ENCODE measurements at places on chromosomes 16 and 17.

DNA sequence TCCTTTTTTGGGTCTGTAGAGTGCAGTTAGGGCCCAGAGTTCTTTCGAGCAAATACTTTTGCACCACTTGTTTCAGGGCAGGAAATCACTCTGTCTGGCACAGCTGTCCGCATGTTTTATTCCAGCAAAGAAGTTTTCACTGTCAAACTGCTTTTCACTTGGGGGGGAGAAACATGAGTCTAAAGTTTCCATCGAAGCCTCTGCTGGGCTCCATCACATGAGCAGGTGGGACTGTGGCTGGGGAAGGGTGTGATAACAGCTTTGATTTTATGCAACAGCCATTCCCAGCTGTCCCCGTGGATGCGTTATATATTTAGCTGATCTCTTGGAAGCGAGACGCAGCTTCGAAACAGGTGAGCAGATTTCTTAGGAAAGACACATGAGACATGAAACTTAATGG, 288.6 kb downstream of the SNX29 start:
- no peak for DNase-seq

DNA sequence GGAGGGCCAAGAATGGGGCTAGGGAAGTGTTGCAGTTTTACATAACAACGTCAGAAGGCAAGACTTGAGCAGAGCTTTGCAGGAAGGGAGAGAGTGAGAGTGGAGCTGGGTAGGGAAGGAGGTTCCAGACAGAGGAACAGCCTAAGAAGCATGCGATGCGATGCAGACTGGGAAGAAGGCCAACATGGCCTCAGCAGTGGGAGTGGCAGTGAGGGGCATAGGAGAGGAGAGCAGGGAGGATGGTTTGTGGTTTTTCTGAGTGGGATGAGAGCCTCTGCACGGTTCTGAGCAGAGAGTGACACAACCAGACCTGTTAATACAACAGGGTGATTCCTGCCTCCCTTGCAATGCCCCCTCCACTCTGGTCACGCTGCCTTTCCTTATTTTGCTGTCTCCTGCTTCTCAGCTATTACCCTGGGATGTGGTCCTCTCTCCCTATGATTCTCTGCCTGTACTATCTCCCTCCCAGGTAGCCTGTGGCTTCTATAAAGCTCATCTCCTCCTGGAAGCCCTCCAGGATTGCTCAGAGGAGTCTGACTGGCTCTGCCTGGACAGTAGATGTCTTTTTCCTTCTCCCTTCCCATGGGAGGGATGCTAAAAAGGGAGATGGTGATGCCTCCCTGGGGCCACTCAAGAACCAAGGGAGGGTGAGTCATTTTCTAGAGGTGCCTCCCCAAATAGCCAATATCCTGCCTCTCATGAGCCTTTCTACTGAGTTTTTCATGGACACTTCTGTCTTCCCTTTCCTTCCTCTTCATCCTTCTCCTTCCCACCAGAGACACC, 38.7 kb upstream of the NGFR start:
- DNase-seq, result peak; percentile 62

GRCh38 chr17:75047398-75048098, 523 bp downstream of the KCTD2 start:
- DNase-seq, result no peak

GRCh38 chr16:86984991-86985647, 332.1 kb downstream of the C16orf95 start:
- DNase-seq, result no peak

- no peak for DNase-seq
Observed at GRCh38 chr16:87150681-87151280, 166.4 kb downstream of the C16orf95 start.

GRCh38 chr16:24776501-24777220, 47.2 kb downstream of the TNRC6A start:
- DNase-seq, result no peak

DNA sequence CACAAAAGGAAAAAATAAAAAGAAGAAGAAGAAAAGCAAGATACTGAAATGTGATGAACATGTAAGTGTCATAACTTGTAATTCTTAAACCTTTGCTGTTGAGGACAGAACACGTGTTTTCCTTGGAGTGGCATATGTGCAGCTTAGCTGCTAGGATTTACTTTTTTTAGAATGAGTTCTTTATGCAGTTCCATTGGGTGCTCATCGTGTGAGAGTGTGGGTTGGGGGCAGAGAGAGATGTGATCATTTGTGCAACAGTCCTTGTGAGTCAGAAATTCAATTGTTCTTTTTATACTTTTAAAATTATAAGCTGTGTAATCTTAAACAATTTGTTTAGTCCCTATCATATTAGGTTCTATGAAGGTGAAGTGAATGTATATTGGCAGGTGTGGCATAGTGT, 5.5 kb upstream of the DHRS11 start:
- DNase-seq, result no peak

- peak; percentile 59 for DNase-seq
Observed at GRCh38 chr16:77696149-77696548, 26.2 kb upstream of the NUDT7 start.

DNA sequence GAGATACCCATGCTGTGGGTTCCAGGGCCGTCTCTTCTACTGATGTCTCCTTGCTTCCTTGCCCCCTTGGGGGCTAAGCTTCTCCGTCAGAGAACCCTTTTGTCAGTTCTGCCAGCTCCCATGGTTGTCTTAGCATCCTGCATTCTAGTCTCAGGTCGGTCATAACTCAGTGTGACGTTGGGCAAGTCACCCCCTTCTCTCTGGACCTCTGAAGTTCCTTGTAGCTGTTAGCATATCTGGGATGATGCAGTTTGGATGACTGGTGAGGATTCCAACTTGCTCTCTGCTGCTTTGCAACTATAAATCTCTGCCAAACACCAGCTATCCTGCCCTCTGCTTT, 8.9 kb upstream of the MYL4 start:
- DNase-seq, result no peak

- DNase-seq, result no peak
Observed at GRCh38 chr17:15510361-15510760, 42.9 kb upstream of the CDRT4 start.

DNA sequence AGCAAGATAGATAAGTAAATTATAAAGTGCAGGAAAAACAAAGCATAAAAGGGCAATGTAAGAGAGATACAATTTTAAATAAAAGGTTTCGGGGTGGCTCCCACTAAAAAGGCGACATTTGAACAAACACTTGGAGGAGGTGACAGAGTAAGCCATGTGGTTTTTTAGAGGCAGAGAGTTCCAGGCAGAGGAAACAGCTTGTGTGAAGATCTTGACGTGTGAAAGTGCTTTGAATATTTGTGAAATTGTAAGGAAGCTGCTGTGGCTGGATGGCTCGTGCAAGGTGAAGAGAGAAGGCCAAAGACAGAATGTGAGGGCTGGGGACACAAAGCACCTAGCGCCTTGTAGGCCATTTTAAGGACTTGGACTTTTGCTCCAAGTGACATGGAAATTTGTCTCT, 28.6 kb upstream of the HYDIN start:
- no peak for DNase-seq

- peak; percentile 71 for DNase-seq
Observed at GRCh38 chr17:44530896-44531418, 26.3 kb upstream of the FZD2 start.

DNA sequence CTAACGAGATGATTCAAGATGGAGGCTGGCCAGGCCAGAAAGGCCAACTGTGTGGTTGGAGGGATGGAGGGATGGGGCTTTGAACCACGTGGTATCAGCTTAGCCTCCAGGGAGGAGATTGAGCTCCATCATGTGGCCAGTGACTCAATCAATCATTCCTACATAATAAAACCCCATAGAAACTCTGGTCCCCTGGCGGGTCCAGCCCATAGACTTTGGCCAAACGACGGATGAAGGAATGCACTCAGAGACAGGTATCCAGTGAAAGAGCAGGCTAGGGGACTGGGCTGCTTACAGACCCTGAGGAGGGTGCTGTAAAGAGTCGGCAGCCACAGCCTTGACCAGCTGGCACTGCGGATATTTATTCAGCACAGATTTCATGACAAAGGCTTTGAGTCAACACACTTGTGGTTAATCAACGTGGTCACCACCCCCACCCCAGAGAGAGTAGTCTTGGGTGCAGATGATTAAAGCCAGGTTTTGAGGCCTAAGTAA, 308.7 kb upstream of the TNRC6C start:
- no peak for DNase-seq

DNA sequence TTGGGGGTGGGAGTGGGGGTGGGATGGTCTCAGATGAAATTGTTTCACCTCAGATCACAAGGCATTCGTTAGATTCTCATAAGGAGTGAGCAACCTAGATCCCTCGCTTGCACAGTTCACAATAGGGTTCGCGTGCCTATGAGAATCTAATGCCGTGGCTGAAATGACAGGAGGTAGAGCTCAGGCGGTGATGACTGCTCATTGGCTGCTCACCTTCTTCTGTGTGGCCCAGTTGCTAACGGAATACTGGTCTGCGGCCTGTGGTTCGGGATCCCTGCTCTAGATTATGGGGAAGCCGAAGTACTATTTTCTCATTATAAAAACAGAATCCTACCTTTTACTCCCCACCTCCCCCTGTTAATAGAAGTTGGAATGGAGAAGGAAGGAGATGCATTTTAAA, 18.9 kb downstream of the CLTC start:
- DNase-seq, result no peak

DNA sequence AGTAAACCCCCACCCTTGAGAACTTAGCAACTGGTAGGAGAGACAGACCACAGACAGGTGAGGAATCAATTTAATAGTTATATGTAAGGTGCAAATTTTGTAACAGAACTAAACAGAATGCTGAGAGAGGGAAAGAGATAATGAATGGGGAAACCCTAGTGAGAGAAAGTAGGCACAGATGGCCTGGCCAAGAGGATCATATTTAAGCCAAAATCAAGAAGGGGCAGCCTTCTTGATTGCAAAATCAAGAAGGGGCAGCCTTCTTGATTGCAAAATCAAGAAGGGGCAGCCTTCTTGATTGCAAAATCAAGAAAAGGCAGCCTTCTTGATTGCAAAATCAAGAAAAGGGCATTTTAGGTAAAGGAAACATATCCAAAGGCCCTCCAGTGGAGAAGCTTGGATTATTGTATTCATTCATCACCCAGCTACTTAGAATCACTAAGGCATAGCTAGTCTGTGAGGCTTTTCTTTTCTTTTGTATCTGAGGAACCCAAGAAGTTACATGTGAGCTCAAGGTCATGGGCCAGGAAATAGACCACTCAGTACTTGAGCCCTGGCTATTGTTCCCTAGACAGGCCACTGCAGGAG, 190.6 kb downstream of the CYLD start:
- DNase-seq, result peak; percentile 76

- no peak for DNase-seq
Observed at GRCh38 chr16:65384441-65384840, 262.6 kb upstream of the CDH11 start.

GRCh38 chr16:89345642-89346150, 128.2 kb downstream of the ZNF778 start:
- no peak for DNase-seq

- DNase-seq, result no peak
Observed at GRCh38 chr17:83028851-83029250, 50.6 kb upstream of the METRNL start.

- DNase-seq, result peak; percentile 55
Observed at GRCh38 chr16:72099377-72099818, 5.8 kb downstream of the DHX38 start.

DNA sequence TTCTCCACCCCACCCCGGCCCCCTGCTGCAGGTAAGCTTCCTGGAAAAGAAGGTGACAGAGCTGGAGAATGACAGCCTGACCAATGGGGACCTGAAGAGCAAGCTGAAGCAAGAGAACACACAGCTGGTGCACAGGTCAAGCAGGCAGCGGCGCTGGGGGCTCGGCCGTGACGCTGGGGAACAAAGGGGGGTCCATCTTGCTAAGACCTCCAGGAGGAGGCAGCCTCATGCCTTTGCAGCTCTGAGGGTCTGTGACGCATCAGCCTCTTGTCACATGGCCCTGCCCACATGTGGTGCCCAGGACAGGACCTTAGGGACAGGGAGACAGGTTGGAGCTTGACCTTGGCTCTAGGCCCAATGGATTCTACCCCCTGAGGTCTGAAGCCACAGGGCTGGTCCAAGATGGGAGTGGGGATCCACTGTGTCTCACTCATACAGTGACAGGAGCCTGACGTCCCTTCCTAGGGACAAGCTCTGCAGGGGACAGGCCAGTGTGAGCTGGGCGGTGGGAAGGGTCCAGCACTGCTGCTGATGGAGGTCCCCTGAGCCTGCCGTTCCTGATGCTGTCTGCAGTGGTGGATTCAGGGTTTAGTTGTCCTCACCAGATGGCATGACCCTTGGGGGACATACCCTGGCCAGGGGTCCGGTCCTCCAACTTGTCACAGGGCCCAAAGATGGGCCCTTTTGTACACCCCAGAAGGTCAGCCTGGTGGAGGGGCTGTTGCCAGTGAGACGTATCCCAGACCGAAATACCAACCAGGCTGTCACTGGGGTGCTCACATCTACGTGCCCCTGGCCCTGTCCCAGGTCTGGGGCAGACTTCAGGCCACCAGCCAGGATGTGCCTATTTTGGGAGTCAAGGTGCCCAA, 132.6 kb downstream of the RAB11FIP4 start:
- no peak for DNase-seq

- DNase-seq, result no peak
Observed at GRCh38 chr17:78767806-78768205, 14.3 kb downstream of the CYTH1 start.

- DNase-seq, result peak; percentile 36
Observed at GRCh38 chr17:35568561-35568960, 7.9 kb upstream of the SLFN14 start.

DNA sequence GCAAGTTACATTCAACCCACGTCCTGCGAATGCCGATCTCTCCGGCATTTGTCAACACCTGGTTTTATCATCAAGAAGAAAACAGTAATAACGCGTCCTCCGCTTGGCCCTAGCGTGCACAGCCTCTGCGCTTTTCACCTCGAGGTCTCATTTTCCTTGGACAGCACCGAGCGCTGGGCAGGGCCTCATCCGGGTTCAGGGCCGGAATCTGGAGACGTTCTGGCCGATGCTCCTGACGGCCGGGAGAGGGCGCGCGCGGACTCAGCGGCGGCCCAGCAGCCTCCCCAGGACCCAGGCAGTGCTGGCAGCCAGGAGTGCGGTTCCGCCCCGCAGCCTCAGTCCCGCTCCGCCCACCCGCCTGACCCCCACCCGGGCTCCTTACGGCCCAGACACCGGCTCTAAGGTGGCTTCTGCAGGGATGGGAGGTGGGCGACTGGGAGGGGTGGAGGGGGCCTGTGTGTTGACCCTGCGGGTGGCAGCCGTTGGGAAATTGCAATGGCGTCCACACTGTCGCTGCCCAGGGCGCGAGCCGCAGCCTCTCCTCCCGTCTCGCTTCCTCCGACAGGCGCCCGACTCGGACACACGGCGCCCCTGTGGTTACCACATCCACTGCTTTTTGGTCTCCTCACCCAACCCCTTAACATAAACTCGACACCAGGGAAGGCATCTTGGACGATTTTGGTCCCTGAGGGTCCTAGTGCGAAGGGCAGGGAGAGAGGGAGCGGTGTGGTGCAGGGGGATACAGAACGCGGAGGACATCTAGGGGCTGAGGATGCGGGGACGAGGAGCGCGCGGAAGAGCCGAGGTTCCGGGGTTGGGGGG, 7.4 kb upstream of the FLYWCH1 start:
- DNase-seq, result peak; percentile 83

- DNase-seq, result no peak
Observed at GRCh38 chr16:10660950-10661635, 33.6 kb downstream of the TEKT5 start.

DNA sequence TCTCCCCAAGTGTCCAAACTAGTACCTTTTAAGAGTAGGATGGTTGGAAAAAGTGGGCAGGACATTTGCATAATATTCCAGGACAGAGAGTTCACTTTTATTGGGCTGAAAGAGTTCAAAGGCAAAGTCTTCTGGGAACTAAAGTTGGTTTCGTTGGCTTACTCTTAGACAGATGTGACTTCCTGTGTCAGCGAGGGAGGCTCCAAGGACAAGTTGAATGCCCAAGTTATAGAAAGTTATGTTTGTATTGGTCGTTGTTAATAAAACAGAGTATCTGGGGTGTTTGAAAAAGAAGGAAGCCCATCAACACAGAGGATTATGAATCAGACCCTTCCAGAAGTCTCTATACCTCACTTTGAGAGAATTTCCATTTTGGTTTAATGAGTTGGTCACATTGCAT, 117.3 kb upstream of the TBX2 start:
- peak; percentile 66 for DNase-seq
